ENCODE measurements at places on chromosomes 1 and 21. TPM values are rescaled to one million over a fixed set of nuclear protein-coding genes. Genes with fewer than 3 reads are reported as not detected.

GRCh38 chr1:30663596-30664091, 59.7 kb downstream of the MATN1 start:
- DNase-seq = no peak

- no peak for DNase-seq
Measured at GRCh38 chr21:31457675-31458074, 113.6 kb upstream of the TIAM1 start.

DNA sequence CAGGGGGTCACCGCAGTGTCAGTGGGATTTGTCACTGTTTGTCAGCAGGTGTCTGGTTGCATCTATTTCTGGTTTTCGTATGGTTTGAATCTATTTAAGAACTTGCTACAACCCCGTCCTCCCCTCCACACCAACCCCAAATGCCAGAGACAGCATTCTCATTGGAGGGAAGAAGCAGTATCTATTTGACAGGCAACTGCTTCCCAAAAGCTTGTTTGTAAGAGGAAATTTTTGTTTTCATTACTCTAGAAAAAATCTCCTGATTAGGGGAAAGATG, 54.4 kb downstream of the NR5A2 start:
- no peak for DNase-seq

- DNase-seq = no peak
Measured at GRCh38 chr1:15350151-15350550, 59.5 kb upstream of the EFHD2 start.

- no peak for DNase-seq
Measured at GRCh38 chr1:74010206-74010605, 187.8 kb downstream of the LRRIQ3 start.

Gene PTPN14
- 39.4 TPM for total RNA-seq

Gene OR2T29
- not detected for total RNA-seq

GRCh38 chr1:28517649-28517999, 11.8 kb downstream of the RCC1 start:
- DNase-seq = no peak

GRCh38 chr1:235023711-235024439, 104.8 kb downstream of the TOMM20 start:
- no peak for DNase-seq

- DNase-seq = no peak
Measured at GRCh38 chr1:59018446-59018845, 234.6 kb upstream of the JUN start.

DNA sequence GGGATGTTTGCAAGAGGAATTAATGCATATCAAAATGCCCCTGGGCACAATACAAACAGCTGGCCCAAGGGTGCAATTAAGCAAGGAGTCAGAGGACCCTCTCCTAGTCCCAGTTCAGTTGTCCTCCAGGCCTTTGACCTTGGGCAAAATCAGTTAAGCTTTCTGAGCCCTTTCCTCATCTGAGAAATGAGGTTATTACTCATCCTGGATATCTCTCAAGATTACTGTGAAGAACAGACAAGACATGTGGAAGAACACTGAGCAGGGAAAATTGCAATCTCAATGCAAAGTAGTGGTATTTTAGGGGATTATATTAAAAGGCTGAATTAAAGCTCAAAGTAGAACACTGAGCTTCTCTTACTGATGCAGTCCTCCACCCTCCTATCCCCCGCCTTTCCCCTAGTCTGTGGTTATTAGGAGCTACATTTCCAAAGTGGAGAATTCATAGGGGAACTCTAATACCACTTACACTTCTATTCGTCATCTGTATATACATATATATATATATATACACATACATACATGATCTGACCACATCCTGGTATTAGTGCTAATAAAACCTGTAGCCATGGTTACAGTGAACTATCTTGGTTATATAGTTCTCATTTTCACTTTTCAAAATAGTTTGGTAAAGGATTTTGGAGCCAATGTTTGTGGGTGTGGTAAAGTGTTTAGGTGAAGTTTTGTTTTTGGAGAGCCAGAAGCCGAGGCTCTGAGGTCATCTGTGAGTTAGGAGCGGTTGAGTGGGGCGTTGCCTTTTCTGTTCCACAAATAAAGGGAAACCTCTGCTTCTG, 18.1 kb downstream of the KIAA0040 start:
- DNase-seq = no peak

DNA sequence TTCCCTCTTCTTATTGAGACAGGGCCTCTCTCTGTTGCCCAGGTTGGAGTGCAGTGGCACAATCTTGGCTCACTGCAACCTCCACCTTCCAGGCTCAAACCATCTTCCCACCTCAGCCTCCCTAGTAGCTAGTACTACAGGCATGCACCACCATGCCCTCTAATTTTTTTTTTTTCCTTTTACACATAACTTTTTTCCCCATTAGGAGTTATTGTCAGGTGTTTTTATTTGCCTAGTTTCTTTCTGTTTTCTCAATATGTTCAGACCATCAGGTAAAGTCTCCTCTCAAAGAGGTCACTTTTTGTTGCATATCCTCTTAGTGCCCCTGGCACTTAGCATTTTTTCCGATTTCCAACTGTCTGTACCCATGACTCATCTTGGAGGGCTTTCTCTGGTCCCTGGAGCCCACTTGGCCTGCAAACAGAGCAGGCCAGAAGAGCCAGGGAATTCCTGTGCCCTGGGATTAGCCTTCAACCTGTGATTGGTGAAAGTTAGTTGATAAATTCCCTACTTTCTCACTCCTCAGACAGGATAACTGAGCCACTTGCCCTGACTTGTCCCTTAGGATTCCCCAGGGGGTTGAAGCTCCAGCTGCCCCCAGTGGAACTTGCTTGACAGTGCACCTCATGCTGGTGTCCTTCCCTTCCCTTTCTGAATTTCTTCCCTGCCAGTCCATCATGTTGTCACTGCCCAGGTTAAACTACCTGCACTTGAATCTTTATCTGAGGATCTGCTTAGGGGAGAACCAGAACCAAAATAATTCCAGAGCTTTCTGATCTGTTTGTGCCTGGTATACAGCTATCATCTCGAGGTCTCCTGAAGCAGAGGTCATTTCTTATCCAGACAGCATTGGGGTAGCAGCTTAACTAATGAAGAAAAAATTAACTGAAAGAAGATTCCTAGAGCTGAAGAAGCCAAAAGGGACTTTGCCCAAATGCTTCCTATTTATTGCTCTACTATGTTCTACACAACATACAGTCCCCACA, 2.4 kb downstream of the NTPCR start:
- no peak for DNase-seq

Gene PTGER3
- 0.75 TPM for total RNA-seq

Gene FAM3B
- total RNA-seq = 0.51 TPM

- DNase-seq = no peak
Measured at GRCh38 chr1:181545395-181545794, 62.1 kb downstream of the CACNA1E start.

GRCh38 chr1:54812801-54813484, 11.8 kb upstream of the TTC22 start:
- DNase-seq = no peak

Gene SERTAD4
- 8.7 TPM for total RNA-seq

Gene PARS2
- total RNA-seq = 5.4 TPM

- DNase-seq = no peak
Measured at GRCh38 chr1:169048043-169048442, 58.4 kb upstream of the ATP1B1 start.

DNA sequence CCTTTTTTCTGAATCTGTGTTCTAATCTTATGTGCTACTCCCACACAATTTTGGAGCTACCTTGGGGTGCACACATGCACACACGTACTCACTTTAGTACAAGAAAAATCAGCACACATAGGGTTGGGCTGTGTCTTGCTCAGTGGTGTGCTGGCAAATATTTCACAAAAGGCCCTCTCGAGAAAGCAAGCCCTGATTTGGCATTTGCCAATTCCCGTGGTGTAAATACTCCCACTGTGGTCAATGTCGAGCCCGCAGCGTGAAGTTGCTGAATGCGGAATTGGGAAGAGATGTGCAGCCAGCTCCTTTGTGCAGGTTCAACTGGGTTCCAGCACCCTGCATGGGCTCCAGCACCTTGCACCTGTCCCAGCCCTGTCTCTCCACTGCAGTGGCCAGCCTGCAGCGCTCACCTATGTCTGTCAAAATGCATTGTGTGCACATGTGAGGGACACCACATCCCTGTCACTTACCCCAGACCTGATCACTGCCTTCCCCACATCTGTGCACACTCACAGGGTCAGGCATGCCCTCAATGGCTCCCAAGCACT, 78.4 kb upstream of the WNT4 start:
- no peak for DNase-seq

GRCh38 chr1:234585330-234586055, 24.5 kb downstream of the IRF2BP2 start:
- no peak for DNase-seq

- no peak for DNase-seq
Measured at GRCh38 chr1:2983706-2984398, 37.4 kb upstream of the ACTRT2 start.

GRCh38 chr1:2431103-2431502, 18.7 kb upstream of the PEX10 start:
- no peak for DNase-seq

- DNase-seq = no peak
Measured at GRCh38 chr1:77688939-77689338, 6.5 kb upstream of the ZZZ3 start.

Gene TMEM69
- total RNA-seq = 43.8 TPM

DNA sequence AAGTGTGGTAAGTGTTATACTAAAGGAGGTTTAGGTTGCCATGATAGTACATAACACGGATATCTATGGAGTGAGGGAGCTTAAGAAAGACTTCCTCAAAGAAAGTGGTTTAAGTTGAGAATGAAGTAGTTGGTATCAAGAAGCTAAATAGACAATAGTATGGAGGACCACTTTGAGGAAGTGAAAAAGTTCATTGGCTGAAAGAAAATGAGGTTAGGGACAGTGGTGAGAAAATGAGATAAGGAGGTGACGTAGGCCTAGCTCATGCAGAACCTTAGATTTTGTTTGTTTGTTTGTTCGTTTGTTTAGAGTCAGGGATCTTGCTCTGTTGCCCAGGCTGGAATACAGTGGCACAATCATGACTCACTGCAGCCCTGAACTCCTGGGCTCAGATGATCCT, 72.2 kb upstream of the PPIH start:
- DNase-seq = no peak

- no peak for DNase-seq
Measured at GRCh38 chr1:205199090-205199930, 12.2 kb downstream of the DSTYK start.

DNA sequence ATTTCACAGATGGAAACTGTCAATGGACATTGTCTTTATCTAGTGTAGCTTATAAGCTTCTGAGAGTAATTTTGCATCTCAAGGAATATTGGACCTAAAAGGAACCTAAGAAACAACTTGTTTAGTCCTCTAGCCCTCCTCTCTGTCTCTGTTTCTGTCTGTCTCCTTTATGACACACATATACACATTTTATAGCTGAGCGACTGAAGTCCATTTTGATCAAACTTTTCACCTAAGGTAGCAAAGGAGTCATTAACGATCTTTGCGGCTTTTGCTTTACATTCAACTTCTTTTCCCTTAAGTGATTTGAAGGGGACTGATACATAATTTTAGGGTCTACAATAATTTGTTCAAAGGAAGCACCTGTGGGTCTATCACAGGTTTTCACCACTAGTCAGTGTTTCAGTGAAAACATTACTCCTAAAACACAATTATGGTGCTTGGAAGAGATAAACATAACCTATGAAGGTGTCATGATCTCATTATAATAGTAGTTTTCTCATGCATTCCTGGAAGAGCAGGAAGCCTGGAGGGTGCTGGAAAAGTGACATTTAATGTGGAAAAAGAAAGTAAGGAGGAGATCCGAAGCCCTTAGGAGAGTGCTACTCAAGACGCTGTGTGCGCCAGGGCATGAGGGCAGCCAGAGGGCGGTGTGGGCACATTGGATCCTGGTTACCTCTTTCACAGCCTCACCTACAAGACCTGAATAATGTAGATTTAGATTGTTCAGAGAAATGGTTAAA, 248.6 kb downstream of the DNM3 start:
- peak; percentile 19 for DNase-seq

- no peak for DNase-seq
Measured at GRCh38 chr1:235817101-235817728, 49.5 kb downstream of the LYST start.

- no peak for DNase-seq
Measured at GRCh38 chr1:247172996-247173395, 1.2 kb upstream of the ZNF124 start.

Gene UTS2
- total RNA-seq = not detected

DNA sequence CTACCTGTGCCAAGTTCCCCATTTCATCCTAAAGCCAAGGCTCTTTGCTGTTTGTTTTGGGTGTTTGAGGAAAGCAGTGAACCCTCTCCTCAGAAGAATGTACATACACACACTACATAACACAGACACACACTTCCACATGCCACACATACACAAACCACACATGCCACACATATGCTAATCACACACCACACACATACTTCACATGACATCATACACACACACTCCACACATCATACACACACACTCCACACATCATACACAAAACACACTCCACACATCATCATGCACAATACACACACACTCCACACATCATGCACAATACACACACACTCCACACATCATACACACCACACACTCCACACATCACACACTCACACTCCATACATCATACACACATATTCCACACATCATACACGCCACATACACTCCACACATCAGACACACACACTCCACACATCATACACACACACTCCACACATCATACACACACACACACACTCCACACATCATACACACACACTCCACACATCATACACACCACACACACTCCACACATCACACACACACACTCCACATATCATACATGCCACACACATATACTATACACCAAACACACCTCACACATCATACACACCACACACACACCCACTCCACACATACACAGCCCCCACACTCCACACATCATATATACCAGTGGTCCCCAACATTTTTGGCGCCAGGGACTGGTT, 22.7 kb upstream of the ZNF436 start:
- DNase-seq = no peak

DNA sequence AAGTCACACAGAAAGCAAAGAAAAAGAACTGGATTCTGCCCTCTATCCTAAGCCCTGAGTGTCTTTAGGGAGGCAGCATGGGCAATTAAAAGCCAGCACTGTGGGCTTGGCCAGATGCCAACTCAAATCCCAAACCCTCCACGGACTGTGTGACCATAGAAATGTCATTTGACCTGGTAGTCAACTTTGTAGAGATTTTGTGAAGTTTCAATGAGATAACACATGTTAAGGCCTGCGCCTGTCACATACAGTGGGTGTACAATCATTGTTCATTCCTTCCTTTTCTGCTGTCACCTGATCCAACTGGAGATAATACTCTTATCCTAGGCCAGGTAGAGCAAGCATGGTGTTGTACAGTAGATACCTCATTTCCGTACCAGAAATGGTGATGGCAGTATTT, 54.2 kb downstream of the TMEM53 start:
- no peak for DNase-seq

- DNase-seq = no peak
Measured at GRCh38 chr1:67031121-67031858, 22.7 kb downstream of the SLC35D1 start.

DNA sequence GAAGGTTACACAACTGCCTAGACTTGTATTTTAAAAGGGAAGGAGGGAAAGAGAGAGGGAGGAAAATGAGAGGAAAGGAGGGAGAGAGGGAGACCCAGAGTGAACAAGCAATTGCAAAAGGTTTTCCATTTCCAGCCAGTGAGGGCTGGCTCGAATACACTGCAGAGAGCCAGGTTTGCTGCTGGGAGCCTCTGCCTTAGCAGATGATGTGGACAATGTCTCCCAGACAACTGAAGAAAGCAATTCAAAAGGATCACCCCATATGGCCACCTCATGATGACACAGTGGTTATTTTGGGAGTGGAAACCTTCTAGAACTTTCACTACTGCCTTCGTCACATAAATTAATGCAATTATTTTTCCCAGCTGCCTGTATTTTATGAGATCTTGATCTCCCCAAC, 86.4 kb downstream of the BCAR3 start:
- no peak for DNase-seq
